ENCODE measurements at places on chromosomes 12 and 14.

- DNase-seq = no peak
These were observed 1.2 kb downstream of the DYRK2 start for GRCh38 chr12:67649570-67650387.

GRCh38 chr12:9118158-9118557 lies 2.4 kb upstream of the A2M start:
- no peak for DNase-seq

GRCh38 chr14:56195223-56195622 lies 77.0 kb downstream of the PELI2 start:
- no peak for DNase-seq

DNA sequence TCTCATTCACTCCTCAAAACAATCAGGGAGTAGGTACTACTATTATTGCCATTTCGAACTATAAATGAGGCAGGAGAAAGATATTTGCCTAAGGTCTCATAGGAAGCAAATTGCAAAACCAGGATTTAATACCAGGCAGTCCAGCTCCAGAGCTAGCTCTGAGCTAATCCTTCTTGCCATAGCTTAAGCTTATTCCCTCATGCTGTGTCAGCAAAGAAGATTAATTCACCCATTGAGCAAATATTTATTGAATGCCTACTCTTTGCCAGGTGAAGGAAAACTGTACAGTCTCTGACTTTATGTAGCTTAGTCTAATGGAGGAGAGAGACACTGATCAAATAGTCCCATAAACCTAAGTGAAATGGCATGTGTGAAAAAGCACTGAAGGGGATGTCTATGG lies 19.5 kb downstream of the KCNA5 start:
- DNase-seq = no peak

- DNase-seq = no peak
These were observed 112.8 kb downstream of the LLPH start for GRCh38 chr12:66017736-66018135.

DNA sequence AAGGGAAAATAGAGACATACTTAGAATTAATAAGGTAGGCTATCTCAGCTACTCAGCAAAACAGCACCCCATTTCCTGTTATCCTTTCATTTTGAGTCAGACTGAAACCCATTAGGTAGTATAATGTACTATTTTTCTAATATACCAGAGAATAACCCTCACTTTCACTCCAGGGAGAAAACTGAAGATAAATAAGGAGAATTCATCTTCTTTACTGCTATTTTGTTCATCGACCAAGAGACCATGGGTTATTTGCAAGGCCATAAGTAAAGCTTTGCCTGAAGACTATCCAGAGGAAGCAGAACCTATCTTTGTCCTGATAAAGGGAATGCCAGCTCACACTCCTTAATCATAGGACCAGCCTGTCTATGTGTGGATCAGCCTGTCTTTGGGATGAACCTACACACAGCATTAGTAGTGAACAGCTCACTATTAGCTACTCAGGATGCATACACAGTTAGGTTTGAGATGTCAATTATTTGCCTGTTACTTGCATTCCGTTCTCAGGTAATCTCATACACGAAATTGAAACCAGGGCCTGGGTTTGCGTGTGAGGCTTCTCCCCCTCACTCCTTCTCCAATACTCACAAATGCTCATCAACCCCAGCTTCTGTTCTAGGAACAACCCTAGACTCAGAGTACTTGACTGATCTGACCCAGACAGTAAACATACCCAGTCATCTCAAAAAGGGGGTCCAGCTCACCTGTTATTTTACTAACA lies 124.4 kb downstream of the DAD1 start:
- no peak for DNase-seq

DNA sequence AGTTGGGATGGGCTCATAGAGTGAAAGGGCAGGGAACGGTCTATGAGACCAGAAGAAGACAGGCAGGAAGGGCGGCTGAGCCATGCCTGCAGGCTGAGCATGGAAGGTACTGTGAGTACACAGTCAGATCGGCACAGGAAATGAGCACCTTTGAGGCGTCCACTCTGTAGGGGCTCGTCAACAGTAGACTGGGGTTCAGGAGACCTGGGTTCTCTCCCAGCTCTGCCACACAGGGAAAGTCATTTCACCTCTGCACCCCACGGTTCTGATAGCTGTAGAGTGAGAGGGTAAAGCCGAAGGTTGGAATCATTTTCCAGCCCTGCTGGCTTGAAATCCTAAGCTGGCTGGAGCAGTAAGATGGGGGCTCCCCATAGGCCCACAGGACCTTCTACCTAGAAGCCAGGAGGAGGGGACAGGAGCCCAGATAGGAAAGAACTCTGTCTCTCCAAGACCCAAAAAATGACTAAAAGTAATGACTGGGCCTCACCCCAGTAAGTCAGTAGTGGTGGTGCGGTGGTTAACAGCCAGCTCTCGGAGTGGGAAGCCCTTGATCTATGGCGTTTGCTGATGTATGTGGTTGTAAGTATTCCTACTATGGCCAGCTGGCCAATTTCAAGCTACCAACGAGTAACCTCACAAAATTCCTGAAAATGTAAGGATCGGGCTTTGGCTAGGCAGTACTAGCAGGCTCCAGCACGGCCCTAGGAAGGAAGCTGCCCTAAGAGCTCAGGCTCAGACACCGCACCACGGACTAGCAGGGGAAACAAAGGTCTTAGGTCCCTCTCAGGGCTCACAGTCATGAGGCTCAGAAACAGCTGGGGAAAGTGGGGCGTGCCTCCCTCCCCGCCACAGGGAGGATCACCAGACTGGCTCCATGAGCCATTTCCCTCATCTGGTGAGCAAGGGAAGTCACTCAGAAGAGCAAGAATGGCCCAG lies 10.3 kb upstream of the CD27 start:
- no peak for DNase-seq
